ELR (cell line): ENCODE measurements at places on chromosomes 4 and X.

- DNase-seq = no peak
Measured at GRCh38 chr4:105272002-105272401, 125.3 kb downstream of the TET2 start.

GRCh38 chr4:14607578-14607977 is 394.7 kb upstream of the CPEB2 start:
- peak; percentile 30 for DNase-seq

- no peak for DNase-seq
Measured at GRCh38 chrX:1435241-1435895, 17.3 kb downstream of the ASMTL start.

GRCh38 chr4:44162538-44163270 is 285.9 kb downstream of the KCTD8 start:
- no peak for DNase-seq

DNA sequence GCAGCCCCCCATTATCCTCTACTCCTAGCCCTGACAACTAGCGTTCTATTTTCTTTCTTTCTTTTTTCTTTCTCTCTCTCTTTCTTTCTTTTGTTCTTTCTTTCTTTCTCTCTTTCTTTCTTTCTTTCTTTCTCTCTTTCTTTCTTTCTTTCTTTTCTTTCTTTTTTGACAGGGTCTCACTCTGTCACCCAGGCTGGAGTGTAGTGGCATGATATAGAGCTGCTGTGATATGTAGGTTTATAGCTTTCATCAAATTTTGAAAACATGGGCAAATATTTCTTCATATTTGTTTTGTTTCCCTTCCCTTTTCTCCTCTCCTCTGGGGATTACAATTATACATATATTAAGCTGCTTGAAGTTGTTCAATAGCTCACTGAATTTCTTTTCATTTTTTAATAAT is 39.1 kb upstream of the LONRF3 start:
- DNase-seq = no peak

DNA sequence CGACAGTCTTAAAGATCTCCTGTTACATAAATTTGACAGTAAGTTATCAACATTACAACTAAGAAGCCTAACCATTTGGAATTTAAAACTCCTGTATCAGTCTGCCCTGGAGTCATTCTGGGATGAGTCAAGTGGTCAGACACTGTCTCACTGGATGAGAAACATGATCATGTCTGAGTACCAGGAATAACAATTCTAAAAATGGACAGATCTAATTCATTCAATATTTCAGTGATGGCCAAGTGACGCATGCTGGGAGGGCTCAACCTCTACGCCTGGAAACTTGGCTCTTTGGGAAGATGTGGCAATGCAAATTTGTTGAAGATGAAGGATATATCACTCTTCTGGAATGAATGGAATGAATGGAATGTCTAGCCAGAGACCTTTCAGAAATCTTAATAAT is 1427.2 kb downstream of the STIM2 start:
- DNase-seq = peak; percentile 96

GRCh38 chrX:136156560-136157117 is 9.3 kb downstream of the FHL1 start:
- DNase-seq = no peak

GRCh38 chr4:111475001-111475400 is 670.3 kb upstream of the FAM241A start:
- DNase-seq = peak; percentile 37
